ENCODE measurements at places on chromosomes 1 and 21.

DNA sequence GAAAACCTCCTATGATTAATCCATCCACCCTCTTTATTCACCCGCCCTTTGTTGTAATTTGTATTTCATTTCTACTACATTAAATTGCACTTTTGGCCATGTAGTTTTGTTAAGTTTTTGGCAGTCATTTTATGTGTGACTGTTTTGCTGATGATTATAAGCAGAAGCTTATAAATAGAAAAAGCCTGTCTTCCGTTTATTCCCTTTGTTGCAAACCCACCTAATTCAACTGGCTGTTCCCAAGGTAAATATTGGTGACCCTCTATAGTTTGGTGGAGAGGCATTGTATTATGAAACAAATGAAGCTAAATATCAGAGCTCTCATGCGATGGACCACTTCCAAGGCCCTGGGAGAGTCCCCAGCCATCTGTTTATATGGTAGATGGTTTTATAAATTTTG, 36.7 kb upstream of the IGSF3 start:
- no peak for DNase-seq

DNA sequence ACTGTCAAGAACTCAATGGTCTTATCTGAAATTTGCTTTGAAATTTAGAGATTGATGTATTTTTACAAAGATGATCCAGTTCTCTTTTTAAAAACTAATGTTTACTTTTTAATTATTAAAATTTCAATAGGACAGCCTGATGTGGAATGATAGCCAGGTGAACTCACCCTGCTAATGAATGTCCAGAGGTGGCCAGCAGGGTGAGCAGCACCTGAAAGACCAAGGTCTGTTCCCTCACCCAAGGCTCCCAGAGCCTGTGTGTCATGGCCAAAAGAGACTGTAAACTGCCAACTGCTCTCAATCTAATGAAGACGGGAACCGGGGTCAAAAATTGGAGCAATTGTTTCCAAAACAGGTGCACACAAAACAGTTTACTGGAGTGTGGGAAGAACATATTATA, 340.4 kb downstream of the DISC1 start:
- DNase-seq, result no peak

DNA sequence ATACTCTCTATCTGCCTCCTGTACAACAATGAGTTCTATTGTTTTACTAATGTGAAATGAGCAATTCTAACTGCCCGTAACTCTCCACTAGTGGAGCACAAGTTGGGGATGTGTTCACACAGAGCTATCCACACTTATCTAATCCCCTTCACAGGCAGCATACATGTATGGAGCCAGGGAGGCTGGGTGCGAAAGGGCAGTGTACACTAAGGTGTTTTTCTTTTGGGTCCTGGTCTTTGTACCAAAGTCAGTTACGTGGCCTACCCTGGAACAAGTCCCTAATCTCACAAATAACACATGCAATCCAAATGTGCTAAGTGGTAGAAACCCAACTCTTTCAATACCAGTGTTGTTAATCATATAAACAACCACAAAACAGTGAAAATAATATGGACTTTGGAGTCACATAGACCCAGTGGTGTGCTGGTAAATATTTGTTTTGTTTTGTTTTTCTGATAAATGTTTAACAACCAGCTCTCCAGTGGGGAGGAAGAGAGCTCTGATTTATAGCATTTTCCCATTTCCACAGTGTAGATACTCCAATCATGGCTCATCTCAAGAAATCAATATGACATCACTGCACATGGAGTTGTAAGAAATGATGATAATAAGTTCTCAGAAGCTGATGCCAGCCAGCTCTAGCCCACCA, 319.9 kb upstream of the DUSP10 start:
- no peak for DNase-seq

- DNase-seq, result no peak
Measured at GRCh38 chr1:166479052-166479631, 312.3 kb upstream of the FAM78B start.

DNA sequence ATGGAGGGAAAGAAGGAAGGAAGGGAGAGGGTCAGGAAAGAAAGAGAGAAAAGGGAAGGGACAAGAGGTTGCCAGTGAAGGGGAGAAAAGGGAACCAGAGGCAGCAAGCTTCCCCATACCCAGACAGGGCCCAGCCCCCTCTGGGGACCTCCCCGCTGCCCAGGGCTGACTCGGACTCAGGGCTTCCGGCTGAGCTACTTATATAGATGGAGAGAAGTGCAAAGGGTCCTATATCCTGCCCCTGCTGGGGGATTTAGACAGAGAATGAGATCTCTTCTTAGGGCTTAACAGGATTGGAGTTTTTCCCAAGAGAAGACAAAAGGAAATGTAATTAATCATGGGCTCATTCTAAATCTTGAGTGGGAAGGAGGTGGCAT, at the start of gene ETV3L:
ETV3L (minus strand) TSS at position 176 of the 377 bp plus-strand sequence. CDS start 285 bp downstream, outside the sequence.
- no peak for DNase-seq

- DNase-seq, result no peak
Measured at GRCh38 chr1:197284325-197284724, 16.3 kb downstream of the CRB1 start.

GRCh38 chr1:94855307-94855700, 35.1 kb downstream of the SLC44A3 start:
- DNase-seq, result no peak

- DNase-seq, result no peak
Measured at GRCh38 chr1:1239614-1240347, 6.7 kb downstream of the C1QTNF12 start.

GRCh38 chr1:79388694-79389361, 382.3 kb upstream of the ADGRL4 start:
- DNase-seq, result no peak

- no peak for DNase-seq
Measured at GRCh38 chr1:184753608-184754475, 816 bp downstream of the EDEM3 start.

- no peak for DNase-seq
Measured at GRCh38 chr1:227424159-227424680, 105.9 kb upstream of the CDC42BPA start.

GRCh38 chr1:145985502-145986439, 10.6 kb downstream of the TXNIP start:
- peak; percentile 53 for DNase-seq

DNA sequence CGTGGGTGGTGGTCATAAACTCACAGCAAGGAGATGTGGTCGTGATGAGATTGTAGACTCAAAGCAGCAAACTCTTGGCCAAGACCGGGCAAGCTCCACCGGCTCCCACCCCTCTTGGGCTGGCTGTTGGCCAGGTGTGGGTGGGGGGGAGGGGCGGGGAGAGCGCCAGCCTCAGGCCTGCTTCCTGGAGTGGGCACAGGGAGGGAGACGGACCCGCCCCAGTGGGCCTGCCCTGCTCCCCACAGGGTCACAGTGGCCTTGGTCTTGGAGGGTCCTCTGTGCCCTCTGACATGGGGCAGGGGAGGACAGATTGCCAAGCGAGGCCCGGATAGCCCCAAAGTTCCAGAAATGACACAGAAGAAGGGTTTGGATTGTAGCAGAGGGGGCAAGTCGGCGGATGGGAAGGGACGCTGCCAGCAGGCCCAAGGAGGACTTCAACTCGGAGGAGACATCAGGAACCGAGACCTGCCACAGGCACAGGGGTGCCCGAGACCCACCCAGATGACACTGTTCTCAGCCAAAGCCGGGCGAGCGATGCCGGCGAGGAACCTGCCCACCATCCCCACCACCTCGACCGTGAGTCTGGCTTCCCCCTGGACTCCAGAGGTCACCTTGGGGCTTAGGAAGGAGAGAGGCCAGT, 85.4 kb upstream of the ACTRT2 start:
- DNase-seq, result no peak

GRCh38 chr1:247360991-247361731, 29.5 kb upstream of the ZNF496 start:
- DNase-seq, result no peak

DNA sequence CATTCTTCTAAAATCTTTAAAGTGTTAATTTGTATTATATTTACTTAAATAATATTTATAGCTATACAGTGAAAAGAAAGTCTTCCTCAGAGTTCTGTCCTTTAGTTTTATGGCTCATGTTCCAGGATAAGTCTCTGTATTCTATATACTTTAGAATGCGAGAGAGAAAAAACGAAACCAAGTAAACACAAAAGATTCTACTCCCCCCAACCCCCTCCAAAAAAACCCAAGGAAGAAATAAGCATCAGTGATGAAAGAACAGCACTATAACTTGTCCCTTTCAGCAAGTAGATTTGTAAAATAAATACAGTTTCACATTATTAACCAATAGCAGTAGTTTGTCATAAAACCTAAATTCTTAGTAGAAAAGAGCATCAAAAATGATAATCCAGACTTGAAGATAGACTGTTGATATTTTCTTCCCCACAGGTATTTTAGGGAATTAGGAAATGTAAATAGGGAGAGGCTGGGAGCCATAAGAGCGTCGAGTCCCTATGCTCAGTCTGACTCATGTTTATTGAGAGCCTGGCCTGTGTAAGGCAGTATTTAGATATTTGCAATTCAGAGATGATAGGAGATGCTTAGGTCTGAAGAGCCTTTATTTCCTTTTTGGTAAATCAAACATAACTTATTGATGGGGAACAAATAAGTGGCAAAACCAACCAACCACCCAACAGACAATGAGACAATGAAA, 35.5 kb downstream of the CDC14A start:
- DNase-seq, result no peak

DNA sequence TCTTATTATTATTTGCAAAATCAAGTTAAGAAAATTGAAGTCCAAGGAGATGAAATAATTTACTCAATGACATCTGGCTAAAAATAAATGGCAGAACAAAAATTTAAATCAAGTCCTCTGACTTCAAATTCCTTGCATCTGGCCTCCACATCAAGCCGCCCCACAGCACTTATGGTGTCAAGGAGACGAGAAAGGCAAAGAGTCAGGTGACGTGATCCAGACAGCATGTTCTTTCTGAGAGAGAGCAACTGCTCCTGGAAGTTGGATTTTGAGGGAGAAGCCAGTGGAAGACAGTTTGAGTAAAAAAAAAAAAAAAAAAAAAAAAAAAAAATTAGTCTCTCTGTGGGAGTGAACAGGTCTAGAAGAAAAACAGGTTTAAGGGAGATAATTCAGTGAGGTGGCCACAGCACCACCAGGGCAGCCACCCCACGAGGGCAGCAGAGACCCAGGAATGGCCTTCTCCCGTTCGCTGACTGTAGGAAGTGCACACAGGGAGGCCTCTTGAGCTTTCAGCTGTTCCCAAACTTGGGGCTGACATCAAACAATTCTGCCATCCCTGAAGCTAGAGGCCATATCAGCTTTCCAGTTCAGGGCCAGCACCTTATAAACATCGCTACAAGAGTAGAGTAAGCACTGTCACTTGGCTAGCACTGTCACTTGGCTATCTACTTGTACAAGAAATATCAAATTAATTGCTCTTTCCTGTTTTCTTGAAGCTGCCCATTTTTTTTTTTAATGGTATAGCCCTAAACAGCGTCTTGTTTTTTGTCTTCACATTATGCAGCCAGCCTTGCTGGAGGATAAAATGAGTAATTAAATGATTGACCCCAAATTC, 7.8 kb downstream of the C1orf162 start:
- DNase-seq, result no peak

- DNase-seq, result no peak
Measured at GRCh38 chr1:191152776-191153175, 675.1 kb upstream of the BRINP3 start.

DNA sequence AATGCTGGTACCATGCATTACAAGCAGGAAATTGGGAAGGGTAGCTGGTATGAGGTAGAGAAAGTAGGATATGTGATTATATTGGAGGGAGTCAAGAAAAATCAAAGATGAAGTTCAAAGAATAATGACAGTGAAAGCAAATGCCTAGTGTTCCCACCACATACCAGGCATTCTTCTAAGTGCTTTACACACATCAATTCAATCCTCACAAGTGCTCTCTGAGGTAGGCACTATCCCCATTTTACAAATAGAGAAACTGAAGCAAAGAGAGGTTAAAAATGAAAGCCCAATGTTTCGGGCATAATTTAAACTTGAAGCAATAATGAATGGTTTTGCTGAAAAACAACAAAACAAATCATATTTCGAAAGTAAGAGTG, 40.1 kb upstream of the MCOLN3 start:
- DNase-seq, result no peak

DNA sequence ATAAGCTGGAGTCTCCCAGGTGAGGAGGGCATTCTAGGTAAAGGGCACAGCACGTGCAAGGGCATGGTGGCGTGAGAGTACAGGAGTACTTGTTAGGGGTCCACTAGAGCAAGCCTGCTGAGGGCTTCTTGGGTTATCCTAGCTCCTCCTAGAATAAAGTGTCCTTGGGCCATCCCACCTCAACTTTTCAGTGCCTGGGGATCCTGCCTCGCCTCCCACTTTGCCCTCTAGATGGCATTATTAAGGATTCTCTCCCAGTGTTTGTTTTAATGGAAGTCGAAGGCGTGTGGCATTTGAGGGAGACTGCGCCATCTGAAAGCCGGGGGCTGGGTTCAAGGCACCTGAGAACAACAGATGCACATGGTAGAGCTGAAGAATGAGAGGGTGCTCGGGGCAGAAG, 74.5 kb upstream of the SELENON start:
- DNase-seq, result no peak

DNA sequence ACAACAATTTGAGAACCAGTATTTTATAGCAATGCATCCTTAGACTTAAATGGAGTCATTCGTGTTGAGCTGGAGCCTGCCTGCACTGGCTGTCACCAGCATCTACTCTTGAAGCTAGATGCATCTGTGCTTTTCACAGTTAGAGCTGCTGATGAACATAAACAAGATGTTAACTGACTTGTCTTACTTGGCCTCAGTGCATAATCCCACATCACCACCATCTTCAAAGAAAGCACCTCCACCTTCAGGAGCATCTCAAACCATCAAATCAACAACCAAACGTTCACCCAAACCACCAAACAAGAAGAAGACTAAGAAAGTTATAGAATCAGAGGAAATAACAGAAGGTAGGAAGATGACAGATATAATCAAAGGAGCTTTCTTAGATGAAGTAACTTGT, 71.1 kb downstream of the TPR start:
- DNase-seq, result no peak

DNA sequence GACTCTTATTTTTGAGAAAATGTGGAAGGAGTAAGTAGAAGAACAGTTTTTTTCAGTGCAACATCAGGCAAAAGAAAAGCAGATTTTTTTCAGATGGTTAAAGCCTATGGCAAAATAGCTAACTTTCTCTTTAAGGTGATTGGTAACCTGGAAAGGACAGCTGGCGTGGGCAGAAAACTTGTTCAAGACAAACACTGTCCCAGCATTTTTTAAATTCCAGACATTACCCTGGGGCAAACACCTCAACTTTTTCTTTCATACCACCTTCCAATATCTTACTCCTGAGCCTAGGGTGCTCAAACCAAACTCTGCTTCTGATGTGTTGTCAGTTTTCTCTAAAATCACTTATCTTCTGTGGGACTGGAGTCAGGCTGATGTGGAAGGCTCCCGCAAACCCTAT, 2.7 kb upstream of the LEPR start:
- DNase-seq, result no peak

DNA sequence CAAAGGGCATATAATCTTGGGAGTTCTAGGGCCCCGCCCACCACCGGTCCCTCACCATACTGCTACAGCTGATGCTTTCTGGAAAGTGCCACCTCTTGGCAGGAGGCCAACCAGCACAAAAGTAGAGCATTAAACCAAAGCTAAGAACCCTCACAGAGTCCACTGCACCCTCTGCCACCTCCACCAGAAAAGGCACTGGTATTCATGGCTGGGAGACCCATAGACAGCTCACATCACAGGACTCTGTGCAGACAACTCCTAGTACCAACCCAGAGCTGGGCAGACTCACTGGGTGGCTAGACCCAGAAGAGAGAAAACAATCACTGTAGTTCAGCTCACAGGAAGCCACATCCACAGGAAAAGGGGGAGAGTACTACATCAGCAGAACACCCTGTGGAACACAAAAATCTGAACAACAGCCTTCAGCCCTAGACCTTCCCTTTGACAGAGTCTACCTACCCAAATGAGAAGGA, 10.8 kb downstream of the THEM4 start:
- no peak for DNase-seq

- DNase-seq, result no peak
Measured at GRCh38 chr1:177275736-177276135, 105.0 kb downstream of the BRINP2 start.
